ENCODE measurements at places on chromosomes 7 and 10.

DNA sequence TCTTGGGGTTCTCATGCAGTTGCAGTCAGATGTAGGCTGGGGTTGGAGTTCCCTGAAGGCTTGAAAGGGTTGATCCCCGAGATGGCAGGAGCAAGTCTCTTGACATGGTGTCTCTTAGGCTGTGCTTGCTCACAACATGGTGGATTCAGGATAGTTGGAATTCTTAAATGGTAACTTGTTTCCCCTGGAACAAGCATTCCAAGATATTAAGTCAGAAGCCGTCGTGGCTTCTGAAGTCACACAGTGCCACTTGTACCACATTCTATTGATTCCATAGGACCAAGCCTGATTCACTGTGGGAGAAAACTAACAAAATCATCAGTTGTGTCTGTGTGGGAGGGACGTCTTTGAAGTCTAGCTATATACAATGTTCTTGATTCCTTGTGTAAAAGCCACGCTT, 3.5 kb upstream of the SLC35B4 start:
- no peak for DNase-seq

DNA sequence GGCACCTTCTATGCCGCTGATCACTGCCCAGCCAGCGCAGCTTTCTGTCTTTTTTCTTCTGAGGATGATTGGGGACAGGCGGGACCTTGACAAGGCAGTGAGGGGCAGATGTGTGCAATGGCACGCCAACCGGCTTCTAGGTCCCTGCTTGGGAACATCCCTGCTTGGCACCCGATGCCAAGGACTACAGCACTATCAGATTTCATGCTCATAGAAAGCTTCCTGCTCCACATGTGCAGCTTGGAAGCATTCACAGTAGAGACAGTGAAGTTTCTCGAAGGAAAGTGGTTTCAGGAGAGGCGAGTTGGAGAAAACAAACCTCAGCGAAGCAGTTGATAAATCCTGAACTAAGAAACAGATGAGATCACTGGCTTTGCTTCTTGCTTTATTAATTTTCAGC, 267.5 kb upstream of the HABP2 start:
- DNase-seq = no peak

GRCh38 chr10:103818765-103819374, 36.5 kb downstream of the SH3PXD2A start:
- no peak for DNase-seq

DNA sequence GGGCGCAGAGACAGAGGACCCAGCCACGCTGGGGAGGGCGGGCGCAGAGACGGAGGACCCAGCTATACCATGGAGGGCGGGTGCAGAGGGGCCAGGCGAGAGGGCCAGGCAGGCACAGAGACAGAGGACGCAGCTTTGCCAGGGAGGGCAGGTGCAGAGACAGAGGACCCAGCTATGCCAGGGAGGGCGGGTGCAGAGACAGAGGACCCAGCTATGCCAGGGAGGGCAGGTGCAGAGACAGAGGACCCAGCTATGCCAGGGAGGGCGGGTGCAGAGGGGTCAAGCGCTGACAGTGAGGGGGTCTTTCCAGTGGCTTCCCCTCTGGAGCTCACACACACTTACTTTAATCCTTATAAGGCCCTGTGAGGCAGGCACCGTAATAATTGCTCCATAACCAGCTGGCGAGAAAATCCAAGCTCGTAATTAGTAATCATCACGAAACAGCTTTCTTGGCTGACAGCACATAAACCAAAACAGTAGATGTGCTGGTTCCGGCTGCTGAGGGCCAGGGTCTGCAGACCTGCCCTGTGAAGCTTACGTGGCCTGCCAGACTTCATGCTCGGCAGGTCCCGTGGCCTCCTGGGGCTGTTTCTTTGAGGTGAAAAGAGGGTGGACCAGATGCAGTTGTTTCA, 137.2 kb downstream of the VIPR2 start:
- DNase-seq = no peak

DNA sequence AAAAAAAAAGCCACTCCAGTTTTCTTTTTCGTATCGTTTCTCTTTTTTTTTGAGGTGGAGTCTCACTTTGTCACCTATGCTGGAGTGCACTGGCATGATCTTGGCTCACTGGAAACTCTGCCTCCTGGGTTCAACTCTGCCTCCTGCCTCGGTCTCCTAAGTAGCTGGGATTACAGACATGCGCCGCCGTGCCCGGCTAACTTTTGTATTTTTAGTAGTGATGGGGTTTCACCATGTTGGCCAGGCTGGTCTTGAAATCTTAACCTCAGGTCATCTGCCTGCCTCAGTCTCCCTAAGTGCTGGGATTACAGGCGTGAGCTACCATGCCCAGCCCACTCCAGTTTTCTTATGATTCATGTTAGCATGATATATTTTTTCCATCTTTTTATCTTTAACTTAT, 92.7 kb downstream of the ANKRD61 start:
- no peak for DNase-seq

- no peak for DNase-seq
These were observed 442.6 kb downstream of the GFRA1 start for GRCh38 chr10:115830265-115830970.

GRCh38 chr7:137135654-137136350, 207.7 kb downstream of the PTN start:
- DNase-seq = no peak

DNA sequence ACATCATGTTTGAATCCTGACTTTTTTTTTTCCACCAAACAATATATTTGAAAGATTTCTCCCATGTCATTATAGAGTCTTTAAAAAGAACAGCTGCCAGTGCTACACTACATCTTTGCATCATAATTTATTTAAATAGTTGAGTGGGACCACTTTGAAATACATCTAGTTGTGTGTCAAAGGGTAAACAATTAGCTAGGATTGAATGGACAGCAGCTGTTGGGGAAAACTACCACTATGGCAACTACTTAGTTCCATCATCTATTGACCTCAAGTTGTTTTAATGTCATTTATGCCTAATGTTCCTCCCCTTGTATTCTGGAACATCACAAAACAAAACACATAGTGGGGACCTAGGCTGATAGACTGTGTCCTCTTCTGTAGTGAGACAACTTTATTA, 985.1 kb downstream of the SORCS1 start:
- no peak for DNase-seq

DNA sequence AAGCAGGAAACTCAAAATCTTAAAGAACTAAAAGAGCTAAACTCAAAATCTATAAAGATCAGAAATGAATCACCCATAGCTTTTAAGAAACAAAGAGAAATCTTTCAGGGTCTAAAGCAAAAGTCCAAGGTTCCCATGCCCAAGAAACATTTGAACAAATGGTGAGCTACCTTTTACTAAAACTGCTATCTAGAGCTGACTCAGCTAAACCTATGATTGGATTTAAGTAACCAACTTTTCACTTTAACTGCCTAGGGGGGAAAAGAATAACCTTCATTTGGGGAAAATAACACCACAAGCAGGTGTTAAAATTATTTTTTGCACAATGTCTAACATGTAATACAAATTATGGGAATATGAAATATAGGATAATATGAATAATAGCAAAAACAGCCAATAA, 328.4 kb downstream of the PHF14 start:
- DNase-seq = no peak

DNA sequence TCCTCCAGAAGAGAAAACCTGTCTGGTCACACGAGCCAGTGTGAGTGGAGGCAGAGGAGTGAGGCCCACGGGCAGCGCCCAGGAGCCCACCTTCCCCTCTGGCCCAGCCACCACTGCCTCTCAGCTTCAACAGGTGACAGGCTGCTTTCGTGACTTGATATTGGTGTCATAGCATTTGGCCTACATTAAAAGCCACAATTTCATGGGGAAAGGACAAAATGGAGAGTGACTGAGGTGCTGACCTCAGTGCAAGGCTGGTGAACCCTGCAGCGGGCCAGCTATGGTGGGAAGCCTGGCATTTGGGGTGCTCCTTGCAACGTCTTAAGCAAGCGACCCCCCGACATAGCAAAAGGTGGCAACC, 21.3 kb downstream of the ECHDC3 start:
- no peak for DNase-seq

DNA sequence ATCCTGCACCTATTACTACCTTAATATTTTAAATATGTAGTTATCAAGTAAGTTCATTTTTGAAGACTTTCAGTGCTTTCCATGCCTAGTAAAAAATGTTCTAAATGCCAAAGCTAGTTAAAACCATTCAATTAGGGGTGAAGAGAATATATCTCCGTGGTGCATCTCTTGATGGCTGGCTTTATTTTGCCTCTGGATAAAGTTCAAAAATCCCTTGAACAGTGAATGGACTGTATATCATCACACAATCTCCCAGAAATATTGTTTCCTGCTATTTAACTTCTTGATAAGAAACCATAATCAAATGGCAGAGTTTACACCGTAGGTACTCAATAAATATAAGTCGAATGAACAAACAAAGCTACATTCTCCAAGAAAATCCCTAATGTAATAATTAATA, 1113.0 kb upstream of the C7orf33 start:
- no peak for DNase-seq

DNA sequence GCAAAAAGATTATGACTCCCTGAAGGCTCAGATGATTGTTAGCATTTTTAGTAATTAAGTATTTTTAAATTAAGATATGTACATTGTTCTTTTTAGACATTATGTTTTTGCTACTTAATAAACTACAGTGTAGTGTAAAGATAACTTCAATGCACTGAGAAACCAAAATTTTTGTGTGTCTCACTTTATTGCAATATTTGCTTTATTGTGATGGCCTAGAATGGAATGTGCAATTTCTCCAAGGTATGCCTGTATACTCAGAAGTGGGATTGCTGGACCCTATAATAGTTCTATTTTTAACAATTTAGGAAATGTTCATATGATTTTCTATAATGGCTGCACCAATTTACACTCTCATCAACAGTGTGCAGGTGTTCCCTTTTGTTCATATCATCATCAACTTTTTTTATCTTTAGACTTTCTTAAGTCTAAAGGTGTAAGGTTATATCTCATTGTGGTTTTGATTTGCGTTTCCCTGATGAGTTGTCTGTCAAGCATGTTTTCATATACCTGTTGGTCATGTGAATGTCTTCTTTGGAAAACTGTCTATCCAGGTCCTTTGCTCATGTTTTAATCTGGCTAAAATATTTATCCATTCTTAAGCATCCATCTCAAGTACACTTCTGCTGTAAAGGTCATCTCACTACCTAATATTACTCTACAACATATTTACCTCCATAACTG, 1323.5 kb upstream of the LRRTM3 start:
- no peak for DNase-seq

DNA sequence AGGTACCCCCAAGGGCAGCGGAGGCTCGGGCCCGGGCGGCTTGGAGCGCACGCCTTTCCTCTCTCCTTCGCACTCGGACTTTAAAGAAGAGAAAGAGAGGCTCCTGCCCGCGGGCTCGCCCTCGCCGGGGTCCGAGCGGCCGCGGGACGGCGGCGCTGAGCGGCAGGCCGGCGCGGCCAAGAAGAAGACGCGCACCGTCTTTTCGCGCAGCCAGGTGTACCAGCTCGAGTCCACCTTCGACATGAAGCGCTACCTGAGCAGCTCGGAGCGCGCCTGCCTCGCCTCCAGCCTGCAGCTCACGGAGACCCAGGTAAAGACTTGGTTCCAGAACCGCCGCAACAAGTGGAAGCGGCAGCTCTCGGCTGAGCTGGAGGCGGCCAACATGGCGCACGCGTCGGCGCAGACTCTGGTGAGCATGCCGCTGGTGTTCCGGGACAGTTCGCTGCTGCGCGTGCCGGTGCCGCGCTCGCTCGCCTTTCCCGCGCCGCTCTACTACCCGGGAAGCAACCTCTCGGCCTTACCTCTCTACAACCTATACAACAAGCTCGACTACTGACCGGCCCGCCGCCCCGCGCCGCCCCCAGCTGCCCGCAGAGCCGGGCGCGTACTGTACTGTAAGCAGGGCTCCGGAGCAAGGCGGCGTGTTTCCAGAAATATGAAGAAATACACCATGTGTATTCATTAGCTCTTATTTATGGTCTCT, 1.8 kb downstream of the HMX2 start:
- no peak for DNase-seq

DNA sequence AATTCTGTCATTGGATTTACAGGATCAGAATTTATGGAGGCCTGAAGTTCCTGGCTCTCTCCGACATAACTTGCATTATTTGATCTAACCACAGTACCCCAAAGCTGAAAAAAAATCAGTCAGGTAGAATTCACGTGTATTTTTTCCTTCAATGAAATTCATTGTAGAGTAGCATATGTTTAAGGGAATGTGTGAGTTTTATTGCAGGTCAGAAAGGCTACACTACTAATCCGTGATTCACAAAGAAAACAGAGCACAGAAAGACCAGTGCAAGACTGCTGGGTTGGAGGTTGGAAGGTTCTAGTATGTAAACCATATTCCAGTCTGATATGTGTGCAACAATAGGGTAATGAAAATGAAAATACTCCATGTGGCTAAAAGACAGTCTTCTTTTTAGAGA, 247.0 kb upstream of the FERD3L start:
- DNase-seq = no peak

DNA sequence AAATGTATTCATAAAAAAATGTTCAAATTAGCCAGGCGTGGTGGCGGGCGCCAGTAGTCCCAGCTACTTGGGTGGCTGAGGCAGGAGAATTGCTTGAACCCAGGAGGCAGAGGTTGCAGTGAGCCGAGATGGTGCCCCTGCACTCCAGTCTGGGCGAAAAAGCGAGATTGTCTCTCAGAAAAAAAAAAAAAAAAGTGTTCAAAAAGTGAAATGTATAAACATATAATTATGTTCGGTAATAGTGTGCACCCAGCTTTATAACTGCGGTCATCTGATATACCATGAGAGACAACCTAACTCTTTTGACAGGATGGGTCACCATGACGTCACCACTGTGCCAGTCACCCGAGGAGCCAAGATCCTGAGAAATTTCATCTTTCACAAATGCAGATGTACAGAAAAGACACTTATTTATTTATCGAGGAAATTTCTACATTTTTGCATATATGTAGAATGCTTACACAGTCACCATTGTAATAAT, 594 bp upstream of the RP9 start:
- DNase-seq = peak; percentile 16

DNA sequence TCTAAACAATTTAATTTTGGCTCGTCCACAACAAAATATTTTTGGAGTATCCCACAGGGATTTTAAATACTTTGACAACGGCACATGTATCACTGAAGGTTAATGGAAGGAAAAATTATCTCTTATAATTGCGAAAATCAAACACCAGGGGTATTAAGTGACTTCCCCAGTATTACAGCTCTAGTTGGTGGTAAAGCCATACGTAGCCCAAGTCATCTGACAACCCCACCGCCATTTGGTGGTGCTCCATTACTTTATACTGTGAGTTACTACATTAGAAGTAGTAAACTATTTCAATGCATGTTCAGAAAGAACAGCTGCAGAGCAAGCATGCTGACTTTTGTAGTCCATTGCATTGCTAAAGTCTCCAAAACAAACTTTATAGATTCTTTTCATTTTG, 179.7 kb downstream of the HGF start:
- DNase-seq = no peak

DNA sequence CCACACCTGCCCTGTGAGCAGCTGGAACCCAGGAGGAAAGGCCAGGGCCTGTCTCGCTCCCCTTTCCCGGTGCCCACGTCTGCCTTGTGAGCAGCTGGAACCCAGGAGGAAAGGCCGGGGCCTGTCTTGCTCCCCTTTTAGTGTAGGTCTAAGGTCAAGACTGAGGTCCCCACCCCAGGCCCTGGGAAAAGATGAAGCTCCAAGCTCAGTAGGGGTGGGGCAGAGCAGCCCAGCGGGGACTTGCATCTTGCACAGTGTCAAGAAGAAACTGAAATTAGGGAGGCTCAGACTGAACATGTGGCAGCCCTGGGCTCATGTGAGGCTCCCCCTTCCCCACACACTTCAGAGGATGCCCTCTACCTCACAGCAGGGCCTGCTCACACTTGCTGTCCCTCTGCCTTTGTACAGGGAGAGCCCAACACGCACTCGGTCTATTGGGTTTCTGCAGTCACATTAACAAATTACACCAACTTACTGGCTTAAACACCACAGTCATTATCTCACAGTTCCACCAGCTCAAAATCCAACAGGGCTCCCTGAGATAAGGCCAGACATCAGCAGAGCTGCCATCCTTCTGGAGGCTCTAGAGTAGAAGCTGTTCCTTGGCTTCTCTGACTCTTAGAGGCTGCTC, 12.4 kb downstream of the POLL start:
- DNase-seq = no peak

Data from NCI-H2081 treated with DMSO at 0.1 percent for 48 hours (cell line).